ENCODE measurements at places on chromosomes 3 and 15. TPM values are rescaled to one million over a fixed set of nuclear protein-coding genes. Genes with fewer than 3 reads are reported as not detected.

GRCh38 chr15:90744759-90745402 is 27.7 kb downstream of the BLM start:
- DNase-seq, result no peak

The CTDSPL gene
- 28.0 TPM for total RNA-seq

- no peak for DNase-seq
Observed at GRCh38 chr3:66018057-66019033, 20.4 kb downstream of the MAGI1 start.

The EIF1B gene
- total RNA-seq, result 18.9 TPM

- DNase-seq, result no peak
Observed at GRCh38 chr3:106336619-106337018, 467.8 kb upstream of the CBLB start.
